Lung (tissue), 17 donors: ENCODE measurements at places on chromosomes 1 and 21. TPM values are rescaled to one million over a fixed set of nuclear protein-coding genes. Genes with fewer than 3 reads are reported as not detected.

Gene TCHH
- 0.03 TPM for total RNA-seq

Gene FCRL2
- total RNA-seq: 2.3 TPM

Gene PROK1
- not detected for total RNA-seq

Gene VHLL
- not detected for total RNA-seq

Gene ATP6V1G3
- total RNA-seq: not detected

Gene HUNK
- 2.4 TPM for total RNA-seq

Gene AMY1C
- 29.3 TPM for total RNA-seq

Gene KCNJ15
- total RNA-seq: 76.4 TPM

Gene WDR64
- total RNA-seq: not detected

Gene ARHGAP30
- 49.5 TPM for total RNA-seq

GRCh38 chr21:23152130-23152529 is 2153.9 kb downstream of the NCAM2 start:
- DNase-seq: no peak
- H3K27me3 ChIP-seq: no peaks in the 10 kb centered on the region
- no peak overlapping the region for H3K4me3 ChIP-seq
- no peaks in the 10 kb centered on the region for H3K4me1 ChIP-seq
- H3K27ac ChIP-seq: no peak overlapping the region

DNA sequence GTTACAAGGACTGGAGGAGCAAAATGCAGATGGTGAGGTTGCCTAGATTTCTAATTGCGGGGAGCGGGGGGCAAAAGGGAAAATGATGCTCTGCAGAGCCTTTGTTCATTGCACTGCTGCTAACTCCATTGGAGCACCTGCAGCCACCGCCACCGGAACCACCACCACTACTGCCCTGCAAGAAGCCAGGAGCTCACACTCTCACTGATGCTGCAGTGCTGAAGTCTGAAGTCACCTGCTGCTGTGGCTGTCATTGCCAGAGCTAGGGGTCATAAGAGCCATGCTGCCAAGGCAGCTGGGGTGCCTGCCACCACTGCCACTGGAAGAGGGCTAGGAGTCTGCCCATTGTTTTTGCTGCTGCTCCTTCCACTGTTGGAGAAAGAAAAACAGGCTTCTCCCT is 7.3 kb upstream of the HPCAL4 start:
- DNase-seq: no peak
- no peak overlapping the region for H3K4me3 ChIP-seq
- peaks cover 14% of the 10 kb centered on the region for H3K27me3 ChIP-seq
- H3K36me3 ChIP-seq: no peaks in the 10 kb centered on the region

- H3K27ac ChIP-seq: no peak overlapping the region
- no peak overlapping the region for H3K4me3 ChIP-seq
- peaks cover 84% of the 10 kb centered on the region for H3K27me3 ChIP-seq
- no peaks in the 10 kb centered on the region for H3K36me3 ChIP-seq
- DNase-seq: no peak
Measured at GRCh38 chr1:46489169-46489637, 433 bp upstream of the DMBX1 start.

DNA sequence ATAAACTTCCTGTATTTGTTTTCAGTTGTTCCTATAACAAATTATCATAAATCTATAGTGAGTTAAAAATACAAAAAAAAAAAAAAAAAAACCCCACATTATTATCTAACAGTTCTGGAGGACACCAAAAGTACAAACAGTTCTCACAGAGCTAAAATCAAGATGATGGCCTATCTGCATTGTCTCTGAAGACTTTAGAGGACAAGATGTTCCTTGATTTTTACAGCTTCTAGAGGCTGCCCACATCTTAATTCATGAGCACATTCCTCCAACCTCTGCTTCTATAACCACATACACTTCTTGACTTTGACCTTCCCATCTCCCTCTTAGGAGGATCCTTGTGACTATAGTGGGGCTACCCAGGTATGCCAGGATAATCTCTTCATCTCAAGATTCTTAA is 806.1 kb downstream of the LTN1 start:
- no peak for DNase-seq

- H3K4me1 ChIP-seq: peaks cover 38% of the 10 kb centered on the region
- DNase-seq: no peak
- no peaks in the 10 kb centered on the region for H3K36me3 ChIP-seq
- H3K4me3 ChIP-seq: no peak overlapping the region
- H3K27ac ChIP-seq: no peak overlapping the region
Measured at GRCh38 chr1:225449261-225449660, 21.4 kb upstream of the LBR start.

GRCh38 chr1:19400875-19401534 is 84.3 kb downstream of the CAPZB start:
- H3K27me3 ChIP-seq: no peaks in the 10 kb centered on the region
- H3K27ac ChIP-seq: no peak overlapping the region
- peak; percentile 54 for DNase-seq
- peaks cover 19% of the 10 kb centered on the region for H3K4me1 ChIP-seq
- H3K4me3 ChIP-seq: no peak overlapping the region

GRCh38 chr1:116179419-116179818 is 68.2 kb downstream of the MAB21L3 start:
- H3K27me3 ChIP-seq: no peaks in the 10 kb centered on the region
- H3K27ac ChIP-seq: no peak overlapping the region
- no peak overlapping the region for H3K4me3 ChIP-seq

DNA sequence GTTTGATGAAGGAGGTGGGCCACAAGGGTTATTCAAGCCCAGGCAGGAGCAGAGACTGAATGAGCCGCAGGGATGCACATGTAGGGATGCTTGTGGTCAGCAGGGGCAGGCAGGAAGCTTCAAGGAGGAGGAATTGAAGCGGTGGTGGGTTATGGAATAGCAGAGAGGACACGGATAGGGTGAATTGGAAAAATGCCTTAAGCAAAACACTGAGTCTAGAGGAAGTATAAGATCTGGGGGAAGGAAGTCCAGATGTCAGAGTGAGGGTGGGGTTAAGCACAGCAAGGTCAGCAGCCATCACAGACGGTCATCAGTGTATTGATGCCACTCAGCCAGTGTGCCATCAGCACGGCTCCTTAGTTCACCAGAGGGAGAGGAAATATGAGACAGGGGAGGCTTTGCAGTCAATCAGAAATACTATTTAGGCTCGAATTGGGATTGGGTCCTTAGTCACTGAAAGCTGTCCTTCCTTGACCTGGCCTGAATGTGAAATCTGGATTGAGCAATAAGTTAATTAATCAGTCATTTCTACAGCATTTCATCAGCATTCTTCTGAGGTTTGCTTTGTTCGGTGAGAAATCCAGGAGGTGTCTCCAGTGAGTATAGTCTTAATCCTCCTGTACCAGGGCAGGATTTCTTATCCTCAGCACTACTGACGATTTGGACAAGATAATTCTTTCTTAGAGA is 6.0 kb upstream of the LCE1F start:
- no peaks in the 10 kb centered on the region for H3K4me1 ChIP-seq
- H3K27ac ChIP-seq: no peak overlapping the region
- no peak for DNase-seq
- no peaks in the 10 kb centered on the region for H3K36me3 ChIP-seq
- H3K27me3 ChIP-seq: no peaks in the 10 kb centered on the region
- no peak overlapping the region for H3K4me3 ChIP-seq

DNA sequence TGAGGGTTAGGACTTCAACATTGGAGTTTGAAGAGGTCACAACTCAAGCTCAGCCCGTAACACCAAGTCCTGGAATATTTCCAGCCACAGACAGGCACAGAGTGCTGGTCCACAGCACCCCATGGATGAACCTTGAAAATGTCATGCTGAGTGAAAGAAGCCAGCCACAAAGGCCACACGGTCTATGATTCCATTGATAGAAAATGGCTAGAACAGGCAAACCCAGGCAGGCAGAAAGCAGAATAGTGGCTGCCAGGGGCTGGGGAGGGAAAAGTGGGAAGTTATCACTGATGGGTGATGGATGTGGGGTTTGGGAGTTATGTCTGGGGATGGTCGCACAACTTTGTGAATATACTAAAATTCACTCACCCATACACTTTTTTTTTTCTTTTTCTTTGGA is 21.3 kb downstream of the MX1 start:
- DNase-seq: no peak
- no peaks in the 10 kb centered on the region for H3K4me1 ChIP-seq
- no peak overlapping the region for H3K27ac ChIP-seq
- no peak overlapping the region for H3K4me3 ChIP-seq
- H3K27me3 ChIP-seq: no peaks in the 10 kb centered on the region
- peaks cover 3% of the 10 kb centered on the region for H3K36me3 ChIP-seq

GRCh38 chr1:203636291-203636690 is 9.7 kb downstream of the ATP2B4 start:
- H3K4me1 ChIP-seq: peaks cover 4% of the 10 kb centered on the region
- H3K36me3 ChIP-seq: peaks cover 5% of the 10 kb centered on the region
- H3K27ac ChIP-seq: no peak overlapping the region
- H3K4me3 ChIP-seq: no peak overlapping the region
- no peak for DNase-seq

DNA sequence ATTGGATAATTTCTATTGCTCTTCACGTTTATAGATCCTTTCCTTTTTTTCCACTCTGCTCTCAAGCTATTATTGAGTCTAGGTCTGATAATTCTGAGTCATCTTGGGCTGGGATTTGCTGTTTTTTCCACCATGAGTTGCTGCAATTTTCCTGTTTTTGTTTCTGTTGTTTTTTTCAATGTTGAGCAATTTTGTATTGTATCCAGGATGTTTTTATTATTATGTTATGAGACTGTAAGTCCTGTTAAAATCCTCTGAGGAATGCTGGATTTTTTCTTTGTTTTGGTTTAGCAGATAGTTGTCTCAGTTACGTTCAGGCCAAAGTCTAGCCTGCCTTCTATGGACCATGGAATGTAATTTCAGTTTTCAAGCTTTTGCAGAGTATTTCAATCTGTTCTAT is 13.0 kb upstream of the SLC35A3 start:
- no peak for DNase-seq
- H3K4me3 ChIP-seq: no peak overlapping the region
- H3K27ac ChIP-seq: no peak overlapping the region
- H3K36me3 ChIP-seq: no peaks in the 10 kb centered on the region

DNA sequence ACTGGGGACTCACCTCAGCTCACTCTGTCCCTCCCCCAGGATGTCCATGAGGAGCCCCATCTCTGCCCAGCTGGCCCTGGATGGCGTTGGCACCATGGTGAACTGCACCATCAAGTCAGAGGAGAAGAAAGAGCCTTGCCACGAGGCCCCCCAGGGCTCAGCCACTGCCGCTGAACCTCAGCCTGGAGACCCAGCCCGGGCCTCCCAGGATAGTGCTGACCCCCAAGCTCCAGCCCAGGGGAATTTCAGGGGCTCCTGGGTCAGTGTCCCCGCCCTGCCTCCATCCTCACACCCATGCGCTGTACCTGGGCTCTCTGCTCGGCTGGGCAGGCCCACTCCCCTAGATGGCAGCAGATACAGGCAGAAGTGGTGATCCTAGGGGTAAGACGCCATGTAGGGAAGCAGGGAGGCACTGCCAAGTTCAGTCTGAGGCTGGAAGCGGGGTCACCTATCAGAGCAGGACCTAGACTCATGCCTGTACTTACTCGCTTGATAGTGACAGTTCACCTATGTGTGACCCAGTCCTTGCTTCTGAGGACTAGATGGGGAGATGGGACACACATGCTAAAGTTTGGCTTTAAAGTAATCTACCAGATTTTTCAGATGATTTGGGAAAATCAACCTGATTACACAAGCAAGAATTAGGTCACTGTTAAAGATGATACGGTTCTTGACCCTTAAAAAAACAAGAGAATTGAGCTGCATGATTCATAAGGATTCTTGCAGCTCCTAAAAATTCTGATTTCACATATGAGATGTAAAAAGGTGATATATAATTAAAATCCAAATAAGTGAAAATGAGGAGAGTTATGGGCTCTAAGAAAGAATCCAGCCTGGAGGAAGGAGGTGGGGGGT is 38.7 kb downstream of the ETNK2 start:
- DNase-seq: no peak
- H3K27ac ChIP-seq: no peak overlapping the region
- H3K4me3 ChIP-seq: no peak overlapping the region
- no peaks in the 10 kb centered on the region for H3K27me3 ChIP-seq
- peaks cover 15% of the 10 kb centered on the region for H3K4me1 ChIP-seq

DNA sequence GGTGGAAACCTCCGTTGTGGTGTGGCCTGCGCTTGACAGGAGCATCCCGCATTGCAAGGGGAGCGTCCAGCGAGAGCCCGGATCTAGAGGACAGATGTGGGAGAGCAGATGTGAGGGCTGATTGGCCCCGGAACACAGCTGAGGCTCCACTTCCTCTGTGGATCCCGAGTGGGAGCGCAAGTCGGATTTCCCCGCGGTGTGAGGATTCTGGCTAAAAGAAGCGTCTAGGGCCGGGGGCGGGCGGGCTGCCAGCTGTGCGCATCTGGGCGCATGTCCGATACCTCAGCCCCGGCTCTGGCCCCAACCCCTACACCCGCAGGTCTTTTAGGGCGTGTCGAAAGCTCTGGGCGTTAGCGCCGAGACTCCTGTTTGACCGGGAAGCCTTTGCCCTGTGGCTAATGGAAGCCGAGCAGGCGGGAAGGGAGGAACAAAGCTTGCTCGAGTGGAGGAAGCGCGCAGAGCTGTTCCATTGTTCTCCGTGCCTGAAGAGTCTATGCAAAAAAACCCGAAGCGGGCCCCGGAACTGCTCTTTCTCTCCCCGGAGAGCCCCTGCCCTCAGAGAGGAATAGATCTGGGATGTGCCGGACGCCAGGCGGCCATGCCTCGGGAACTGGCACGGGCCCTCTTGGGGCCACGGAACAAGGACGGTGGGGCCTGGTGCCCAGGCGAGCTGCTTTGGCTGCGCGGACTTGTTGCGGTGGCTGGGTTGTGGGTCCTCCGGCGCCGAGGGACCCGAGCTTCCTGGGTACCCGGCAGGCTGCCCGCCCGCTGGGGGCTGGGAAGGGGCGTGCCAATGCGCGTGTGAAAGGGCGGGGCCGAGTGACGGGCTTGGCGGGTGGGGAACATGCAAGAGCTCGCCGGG is 111.1 kb downstream of the NAV1 start:
- no peak overlapping the region for H3K4me3 ChIP-seq
- peak; percentile 89 for DNase-seq
- H3K4me1 ChIP-seq: peaks cover 17% of the 10 kb centered on the region
- no peaks in the 10 kb centered on the region for H3K36me3 ChIP-seq

GRCh38 chr1:2175055-2175414 is 19.5 kb downstream of the FAAP20 start:
- H3K4me1 ChIP-seq: no peaks in the 10 kb centered on the region
- no peaks in the 10 kb centered on the region for H3K36me3 ChIP-seq
- no peak for DNase-seq
- H3K27me3 ChIP-seq: no peaks in the 10 kb centered on the region
- H3K4me3 ChIP-seq: no peak overlapping the region

DNA sequence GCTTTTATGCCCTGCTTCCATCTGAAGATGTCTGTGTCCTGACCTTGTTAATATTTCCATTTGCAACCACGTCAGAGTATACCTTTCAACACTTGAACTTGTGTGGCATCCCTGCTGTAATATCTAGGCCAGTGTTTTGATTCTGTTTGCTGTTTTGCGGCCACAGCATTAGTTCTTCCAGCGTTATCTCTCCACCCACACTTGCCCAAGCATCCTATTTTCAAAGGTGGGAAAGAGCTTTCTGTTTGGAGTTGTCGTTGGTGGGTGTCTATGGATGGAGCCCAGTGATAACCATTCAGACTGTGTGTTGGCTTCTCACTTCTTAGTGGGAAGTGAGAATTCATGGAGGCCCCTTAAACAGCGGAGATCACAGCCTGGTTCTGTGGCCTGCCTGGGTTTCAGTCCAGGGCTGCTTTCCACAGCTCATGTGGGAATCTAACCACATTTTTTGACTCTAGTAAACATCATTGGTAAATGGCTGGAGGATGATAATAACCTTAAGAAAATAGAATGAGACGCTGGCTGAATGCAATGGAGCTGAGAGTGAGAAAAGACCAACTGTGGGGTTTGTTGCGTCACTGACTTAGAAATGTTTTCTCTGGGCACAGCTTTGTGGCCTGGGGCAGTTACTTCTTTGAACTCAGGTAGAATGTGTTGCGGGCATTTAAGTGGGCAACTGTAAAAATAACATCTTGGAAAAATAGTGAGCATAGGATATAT is 7.6 kb downstream of the TENT5C start:
- H3K27me3 ChIP-seq: no peaks in the 10 kb centered on the region
- H3K4me1 ChIP-seq: no peaks in the 10 kb centered on the region
- DNase-seq: no peak
- no peak overlapping the region for H3K4me3 ChIP-seq
